Breast epithelium (tissue), 4 donors: ENCODE measurements at places on chromosomes 7 and 10. TPM values are rescaled to one million over a fixed set of nuclear protein-coding genes. Genes with fewer than 3 reads are reported as not detected.

Gene LRRN3
- total RNA-seq: 2.4 TPM

Gene SLC16A12
- 4.8 TPM for total RNA-seq

GRCh38 chr7:139771001-139771956 lies 6.5 kb downstream of the HIPK2 start:
- no peak for DNase-seq

DNA sequence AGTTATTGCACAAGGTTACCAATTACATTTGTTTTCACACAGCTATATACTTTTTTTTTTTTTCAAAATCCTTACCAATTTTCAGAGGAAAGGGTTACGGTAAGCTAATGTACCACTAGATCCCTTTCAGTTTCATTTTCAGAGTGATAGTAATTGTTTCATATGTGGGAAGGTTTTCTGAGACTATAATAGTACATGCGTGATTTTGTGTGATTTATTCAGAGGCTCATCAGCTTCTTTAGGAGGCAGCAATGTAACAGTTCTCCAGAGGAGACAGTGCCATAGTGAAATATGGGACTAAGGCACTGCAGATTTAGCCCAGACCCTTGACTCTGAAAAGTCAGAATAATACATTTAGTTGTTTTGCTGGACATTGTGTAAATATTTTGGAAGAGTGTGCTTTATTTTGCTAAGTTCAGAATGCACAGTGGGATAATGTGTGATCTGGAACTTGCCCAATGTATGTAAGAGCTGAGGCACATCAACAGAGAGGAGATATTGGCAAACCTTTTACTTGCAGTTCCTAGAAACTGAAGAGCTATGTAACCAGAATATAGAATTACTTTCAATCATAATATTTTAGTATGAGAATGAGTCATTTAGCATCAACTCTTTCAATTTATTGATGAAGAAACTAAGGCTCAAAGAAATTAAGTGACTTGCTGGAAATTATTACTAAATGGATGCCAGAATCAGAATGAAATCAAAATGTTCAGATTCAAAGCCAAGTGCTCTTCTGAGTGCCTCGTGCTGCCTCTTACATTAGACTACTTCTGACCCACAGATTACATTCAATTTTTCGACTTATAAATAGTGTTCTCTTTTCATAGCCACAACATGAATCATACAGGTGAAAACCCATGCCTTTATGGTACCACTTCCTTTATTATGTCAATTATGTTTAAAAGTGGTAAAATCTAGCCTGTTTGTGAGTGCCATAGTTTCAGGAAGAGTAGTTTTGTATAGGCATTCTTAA lies 207.7 kb upstream of the TEX47 start:
- DNase-seq: no peak

GRCh38 chr7:112701456-112701855 lies 88.7 kb downstream of the TMEM168 start:
- DNase-seq: no peak
